ENCODE measurements at places on chromosomes 11 and 22.

GRCh38 chr11:70699294-70700221, 301.2 kb downstream of the CTTN start:
- no peak for DNase-seq

DNA sequence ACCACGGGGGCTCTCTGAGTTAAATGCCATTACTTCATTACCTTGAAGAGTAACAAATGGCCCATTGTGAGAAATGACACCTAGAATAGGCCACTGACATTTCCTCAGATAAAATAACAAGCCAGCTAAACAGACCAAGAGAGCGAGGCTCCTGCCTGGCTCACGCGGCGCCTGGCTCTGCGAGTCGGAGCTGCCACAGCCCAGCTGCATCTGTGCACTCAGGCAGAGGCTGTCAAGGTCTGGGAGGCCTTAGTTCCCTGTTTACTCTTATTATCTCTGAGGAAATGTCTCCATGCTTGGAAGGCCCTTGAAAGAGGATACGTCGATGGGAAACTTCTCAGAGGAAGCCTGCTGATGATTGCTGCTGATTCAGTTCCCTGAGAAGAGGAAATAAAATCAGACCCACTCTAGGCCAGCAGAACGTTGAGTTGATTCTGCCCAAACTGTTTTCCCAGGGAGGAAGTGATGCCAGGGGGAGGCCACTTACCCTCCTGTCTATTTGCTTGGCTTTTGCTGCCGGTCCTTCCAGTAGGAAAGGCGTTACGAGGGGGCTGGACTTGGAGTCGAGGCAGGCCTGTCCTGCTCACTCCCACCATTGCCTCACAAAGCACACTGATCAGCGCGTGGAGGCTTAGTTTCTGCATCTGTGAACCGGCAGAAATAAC, 208.8 kb downstream of the TBC1D22A start:
- no peak for DNase-seq

DNA sequence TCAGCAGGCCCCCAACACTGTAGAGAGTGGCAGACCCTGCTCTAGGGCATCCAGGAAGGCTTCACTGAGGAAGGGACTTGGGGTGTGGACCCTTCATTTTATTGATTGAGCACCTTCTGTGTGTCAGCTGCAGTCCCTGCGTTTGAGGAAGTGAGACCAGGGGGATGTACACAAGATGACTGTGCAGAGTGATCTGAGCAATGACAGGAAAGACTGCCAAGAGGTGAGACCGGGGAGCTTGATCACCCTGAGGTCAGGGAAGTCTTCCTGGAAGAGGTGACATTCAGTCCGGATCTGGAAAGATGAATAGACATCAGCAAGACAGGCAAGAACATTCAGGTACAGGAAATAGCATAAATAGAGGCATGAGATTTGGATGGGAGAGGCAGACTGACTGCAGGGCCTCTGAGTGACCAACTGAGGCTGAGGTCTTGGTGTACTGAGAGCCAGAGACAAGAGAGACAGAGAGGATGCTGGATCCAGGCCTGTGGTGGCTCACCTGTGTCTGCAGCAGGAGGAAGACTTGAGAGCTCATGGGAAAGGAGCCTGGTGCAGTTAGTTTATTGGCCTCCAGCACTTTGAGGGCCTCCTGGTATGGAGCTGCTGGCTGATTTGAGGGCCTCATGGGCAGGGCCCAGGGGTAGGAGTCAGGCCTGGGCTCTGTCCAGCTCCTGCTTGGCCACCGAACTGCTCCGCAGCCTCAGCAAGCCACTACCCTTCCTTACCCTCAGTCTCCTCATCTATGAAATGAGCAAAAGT, 5.2 kb downstream of the DGAT2 start:
- no peak for DNase-seq

DNA sequence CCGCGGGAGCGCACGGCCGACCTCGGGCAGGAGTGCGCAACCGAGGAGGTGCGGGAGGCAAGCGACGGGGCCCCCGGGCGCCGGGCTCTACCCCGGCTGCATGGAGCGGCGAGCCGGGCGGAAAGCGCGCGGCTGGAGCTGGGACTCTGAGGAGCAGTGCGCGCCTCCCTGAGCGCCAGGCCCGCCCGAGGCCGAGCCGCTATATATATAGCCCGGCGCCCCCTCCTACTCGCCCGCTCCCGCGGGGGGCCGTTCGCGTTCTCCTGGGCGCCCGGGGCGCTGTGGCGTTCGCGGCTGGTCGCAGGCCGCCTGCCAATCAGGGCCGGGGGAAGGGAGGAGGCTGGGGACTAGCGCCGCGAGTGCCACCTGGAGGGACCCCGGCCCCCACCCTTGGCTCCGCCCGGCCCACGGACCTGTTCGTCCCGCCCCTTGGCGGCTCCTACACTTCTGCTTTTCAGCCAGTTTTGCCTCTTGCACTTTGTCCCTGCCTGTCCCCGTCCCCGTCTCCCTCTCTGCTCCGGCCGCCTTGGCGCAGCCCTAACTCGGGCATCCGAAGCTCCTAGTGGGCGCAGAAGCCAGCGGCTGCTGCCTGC, at the start of gene FGF4:
Gene FGF4 (minus strand): TSS at position 179 of the 593 bp plus-strand sequence. CDS start 257 bp downstream, outside the sequence.
- DNase-seq: no peak

DNA sequence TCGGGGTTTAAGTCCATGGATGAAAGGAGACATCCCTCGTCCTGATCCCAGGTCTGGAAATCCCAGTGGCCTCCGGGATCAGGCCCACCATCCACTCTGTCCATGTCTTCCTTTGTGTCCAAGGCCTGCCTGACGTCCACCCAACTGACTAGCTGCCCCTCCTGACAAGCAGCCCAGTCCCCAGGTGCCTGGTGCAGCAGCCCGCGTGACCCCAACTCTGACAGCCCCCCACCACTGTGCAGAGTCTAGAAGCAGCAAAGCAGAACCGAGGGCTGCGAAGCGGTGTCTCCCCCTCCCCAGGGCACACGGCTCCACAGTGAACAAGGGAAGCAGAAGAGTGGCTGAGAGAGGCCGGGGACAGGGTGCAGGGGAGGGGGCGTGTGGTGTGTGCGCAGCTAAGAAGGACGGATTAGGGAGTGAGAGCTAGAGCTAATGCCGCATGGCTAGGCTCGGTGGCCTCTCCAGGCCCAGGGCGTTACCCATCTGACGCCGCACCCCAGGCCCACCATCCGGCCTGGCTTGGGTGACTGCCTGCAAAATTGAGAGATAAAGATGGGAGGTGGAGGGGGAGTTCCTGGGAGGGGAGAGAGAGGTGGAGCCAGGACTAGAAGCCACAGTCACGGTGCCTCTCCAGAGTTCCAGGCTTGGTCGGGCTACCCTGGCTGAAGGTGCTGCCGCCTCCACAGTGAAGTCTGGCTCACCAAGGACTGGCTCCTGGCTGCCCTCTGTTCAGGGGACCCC, 16.6 kb upstream of the BAIAP2L2 start:
- no peak for DNase-seq

DNA sequence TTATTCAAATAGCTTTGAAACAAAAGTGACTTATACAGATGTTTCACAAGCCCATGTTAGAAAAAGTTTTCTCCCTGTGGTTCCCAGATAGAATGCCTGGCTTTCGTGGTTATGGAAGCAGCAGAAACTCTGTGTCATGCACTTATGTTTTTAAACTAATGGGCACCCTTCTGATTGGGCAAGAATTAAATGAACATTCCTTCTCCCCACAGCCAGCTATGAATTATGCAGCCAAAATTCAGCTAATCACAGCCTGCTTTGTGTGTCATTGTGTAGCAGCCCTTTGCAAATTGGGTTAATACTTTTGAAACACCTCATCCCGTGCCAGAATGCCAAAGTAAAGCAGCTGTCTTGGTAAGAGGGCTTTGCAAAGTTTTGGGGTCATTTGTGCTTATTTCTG, 46.9 kb downstream of the PANX1 start:
- DNase-seq: no peak

DNA sequence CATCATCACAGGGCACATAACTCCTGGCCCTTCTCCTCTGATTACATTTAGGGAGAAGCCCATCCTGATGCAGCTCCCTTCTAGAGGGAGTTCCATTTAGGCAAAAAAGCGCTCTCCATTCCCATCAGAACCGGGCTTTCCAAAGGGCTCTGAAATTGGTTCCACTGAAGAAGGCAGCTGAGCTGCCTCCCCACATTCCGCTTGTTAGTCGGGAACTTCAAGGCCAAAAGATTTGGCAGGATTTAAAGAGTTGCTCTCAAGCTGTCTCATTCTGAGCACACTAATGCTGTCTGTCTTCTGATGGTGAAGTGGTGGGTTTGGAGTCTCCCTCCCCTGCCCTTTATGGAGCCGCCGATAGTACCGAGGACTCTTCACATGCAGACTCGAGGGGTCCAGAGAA, 26.6 kb upstream of the CABP7 start:
- no peak for DNase-seq

DNA sequence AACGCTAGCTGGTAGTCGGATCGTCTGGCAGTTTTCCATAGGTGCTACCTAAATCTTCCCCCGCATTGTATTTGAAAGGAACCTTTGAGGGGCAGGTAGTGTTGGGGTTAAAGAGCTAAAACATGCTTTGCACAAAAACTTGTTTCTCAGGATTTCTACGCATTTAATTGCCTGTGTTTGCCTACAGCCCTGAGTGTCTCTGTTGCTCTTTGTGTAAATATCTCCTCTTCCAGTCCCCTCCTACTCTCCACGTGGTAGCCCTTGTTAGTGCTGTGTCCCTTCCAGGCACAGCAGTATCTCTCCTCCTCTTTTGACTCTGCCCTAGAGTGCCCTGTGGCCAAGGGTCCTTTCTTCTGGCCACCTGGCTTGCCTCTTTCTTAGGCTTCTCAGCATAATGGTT, 81.7 kb downstream of the BARX2 start:
- DNase-seq: no peak

DNA sequence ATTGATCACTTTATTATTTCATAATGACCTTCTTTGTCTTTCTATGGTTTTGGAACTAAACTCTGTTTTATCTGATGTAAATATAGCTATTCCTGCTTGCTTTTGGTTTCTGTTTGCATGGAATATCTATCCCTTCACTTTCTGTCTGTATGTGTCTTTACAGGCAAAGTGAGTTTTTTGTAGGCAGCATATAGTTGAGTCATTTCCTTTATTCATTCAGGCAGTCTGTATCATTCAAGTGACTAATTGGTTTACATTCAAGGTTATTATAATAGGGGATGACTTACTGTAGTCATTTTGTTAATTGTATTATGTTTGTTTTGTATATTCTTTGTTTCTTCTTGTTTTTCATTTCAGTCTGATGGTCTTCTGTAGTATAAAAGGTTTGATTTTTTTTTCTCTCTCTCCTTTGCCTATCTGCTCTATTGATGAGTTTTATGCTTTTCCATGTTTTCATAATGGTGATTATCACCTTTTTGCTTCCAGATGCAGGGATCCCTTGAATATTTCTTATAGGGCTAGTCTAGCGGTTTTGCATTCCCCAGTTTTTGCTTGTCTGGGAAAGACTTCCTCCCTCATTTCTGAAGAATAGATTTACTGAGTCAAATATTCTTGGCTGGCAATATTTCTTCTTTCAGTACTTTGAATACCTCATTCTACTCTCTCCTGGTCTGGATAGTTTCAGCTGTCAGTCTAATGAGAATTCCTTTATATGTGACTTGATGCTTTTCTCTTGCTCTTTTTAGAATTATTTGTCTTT, 50.4 kb downstream of the GDPD4 start:
- no peak for DNase-seq

DNA sequence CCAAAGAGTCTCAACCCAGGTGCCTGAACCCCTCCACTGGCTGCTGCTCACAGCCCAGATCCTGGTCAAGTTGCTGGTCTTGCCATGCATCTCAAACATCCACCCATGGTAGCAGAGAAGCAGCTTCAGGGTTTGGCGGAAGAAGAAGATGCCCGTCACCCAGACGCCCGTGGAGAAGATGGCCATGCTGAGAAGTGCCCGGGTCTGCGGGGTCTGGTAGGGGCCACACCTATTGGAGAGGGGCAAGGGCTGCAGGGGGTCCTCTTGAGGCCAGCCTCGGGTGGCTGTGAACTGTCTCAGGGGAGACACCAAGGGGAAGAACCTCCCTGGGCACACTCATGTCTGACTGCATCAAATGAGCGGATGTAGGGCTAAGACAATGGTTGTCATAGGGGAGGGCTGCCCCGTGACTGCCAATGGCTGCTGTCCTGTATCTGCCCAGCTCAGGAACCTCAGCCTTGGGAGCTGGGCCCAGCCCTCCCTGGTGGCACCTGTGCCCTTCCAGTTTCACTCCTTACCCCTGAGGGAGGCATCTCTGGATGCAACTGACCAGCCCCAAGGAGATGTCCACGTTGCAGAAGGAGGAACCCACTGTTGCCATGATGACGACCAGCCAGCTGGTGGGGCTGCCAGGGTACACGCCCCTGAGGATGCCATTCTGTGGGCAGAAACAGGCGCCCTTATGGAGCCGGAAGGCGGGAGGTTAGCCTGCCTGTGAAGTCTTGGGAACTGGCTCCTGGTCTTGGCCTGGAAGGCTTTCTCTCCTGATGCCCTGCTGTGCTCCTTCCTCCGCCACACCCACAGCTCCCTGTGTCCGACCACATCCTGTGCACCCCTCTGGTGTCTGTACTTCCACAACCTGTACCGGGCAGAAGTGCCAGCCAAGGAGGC, 1.2 kb downstream of the CPT1B start:
- peak; percentile 16 for DNase-seq

- no peak for DNase-seq
Measured at GRCh38 chr11:45926536-45927331, 4.3 kb downstream of the LARGE2 start.

- DNase-seq: no peak
Measured at GRCh38 chr11:27701355-27702105, 1.3 kb upstream of the BDNF start.

GRCh38 chr11:133082453-133082781, 449.9 kb downstream of the OPCML start:
- peak; percentile 32 for DNase-seq

GRCh38 chr11:12599408-12600143, 74.6 kb upstream of the TEAD1 start:
- DNase-seq: peak; percentile 46

- no peak for DNase-seq
Measured at GRCh38 chr11:127733552-127733951, 733.0 kb upstream of the KIRREL3 start.

GRCh38 chr11:75223954-75224643, 16.5 kb upstream of the TPBGL start:
- DNase-seq: no peak

GRCh38 chr11:10573556-10573955, 5.1 kb upstream of the LYVE1 start:
- DNase-seq: no peak

DNA sequence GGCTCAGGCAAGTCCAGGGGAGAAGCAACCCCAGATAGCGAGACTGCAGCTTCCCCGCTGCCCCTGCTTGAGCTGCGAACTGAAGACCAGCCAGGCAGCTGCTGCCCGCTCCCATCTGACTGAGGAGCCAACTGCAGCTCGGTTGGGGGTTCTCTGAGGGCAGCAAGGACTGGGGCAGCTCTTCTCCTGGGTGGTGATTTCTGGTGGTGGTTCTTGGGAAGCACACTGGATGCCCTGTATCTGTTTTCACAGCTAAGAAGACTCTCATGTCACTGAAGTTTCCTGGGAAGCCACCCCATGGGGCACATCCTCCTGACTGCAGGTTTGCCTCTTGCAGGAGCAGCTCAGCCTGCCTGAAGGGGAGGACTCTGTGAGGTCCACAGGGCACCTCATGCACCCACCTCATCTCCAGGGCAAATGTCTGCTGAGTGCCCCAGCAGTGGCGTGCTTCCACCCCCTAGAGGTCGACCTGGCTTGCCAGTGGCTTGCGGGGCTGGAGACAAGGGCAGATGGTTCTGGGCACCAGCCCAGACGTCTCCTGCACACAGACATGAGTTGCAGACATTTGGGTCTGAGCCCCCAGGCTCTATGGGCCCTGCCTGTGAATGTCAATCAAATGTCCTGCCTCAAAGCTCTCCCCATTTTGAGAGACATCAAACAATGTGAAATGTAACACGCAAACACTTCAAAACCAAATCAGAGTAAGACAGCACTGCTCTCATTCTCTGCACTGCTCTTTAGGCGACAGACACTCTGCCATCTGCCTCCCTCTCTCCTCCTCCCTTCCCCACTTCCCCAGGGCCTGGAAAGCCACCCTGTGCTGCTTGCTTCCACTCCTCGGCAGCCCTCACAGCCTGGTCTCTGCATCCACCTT, 800.9 kb downstream of the BRD1 start:
- DNase-seq: no peak

All from CD4-positive, alpha-beta T cell treated with Interleukin-17A for 4 hours (primary cell).